ENCODE measurements at places on chromosomes 5 and 9.
A peak's percentile ranks its signal among the peaks of the same experiment; 100 is the strongest.

GRCh38 chr9:108787690-108788048 is 68.1 kb downstream of the ACTL7B start:
- DNase-seq: peak; percentile 67

GRCh38 chr9:69168709-69169217 is 5.3 kb upstream of the TJP2 start:
- DNase-seq: no peak

- DNase-seq: no peak
Measured at GRCh38 chr5:58958701-58959100, 375.8 kb downstream of the RAB3C start.

- DNase-seq: no peak
Measured at GRCh38 chr5:1895739-1896420, 13.2 kb upstream of the IRX4 start.

DNA sequence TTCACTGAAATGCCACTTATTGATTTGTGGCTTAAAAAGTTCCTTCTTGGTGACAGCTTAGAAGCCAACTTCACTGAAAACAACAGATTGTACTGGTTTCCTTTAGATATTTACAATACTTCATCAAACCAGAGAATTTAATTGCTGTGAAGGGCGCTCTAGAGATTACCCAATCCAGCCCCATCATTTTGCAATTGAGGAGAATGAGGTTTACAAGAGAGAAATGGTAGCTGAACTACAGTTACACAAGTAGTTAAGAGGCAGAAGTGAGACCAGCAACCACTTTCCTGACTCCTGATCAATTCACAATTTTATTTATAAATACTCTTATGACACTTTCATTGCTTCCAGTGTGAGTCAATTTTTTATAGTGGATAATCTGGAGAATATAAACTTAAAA is 103.5 kb upstream of the APC start:
- DNase-seq: no peak

- DNase-seq: no peak
Measured at GRCh38 chr5:163531272-163531671, 25.9 kb downstream of the MAT2B start.

DNA sequence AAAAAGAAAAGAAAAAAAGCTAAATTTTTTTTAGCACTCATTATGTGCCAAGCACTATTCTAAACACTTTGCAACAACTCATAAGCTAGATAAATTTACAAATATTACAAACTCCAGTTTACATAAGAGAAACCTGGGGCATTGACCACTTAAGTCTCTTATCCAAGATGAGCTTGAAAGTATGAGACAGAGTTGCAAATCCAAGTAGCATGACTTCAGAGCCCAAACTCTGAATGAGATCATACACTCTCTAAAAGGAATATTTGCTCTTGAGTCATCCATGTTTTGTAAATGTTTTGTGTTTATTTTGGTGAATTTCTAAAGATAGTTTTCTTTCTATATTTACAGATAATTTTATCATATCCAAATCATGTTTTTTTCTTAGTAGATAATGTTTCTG is 4.0 kb upstream of the SHOC1 start:
- no peak for DNase-seq

DNA sequence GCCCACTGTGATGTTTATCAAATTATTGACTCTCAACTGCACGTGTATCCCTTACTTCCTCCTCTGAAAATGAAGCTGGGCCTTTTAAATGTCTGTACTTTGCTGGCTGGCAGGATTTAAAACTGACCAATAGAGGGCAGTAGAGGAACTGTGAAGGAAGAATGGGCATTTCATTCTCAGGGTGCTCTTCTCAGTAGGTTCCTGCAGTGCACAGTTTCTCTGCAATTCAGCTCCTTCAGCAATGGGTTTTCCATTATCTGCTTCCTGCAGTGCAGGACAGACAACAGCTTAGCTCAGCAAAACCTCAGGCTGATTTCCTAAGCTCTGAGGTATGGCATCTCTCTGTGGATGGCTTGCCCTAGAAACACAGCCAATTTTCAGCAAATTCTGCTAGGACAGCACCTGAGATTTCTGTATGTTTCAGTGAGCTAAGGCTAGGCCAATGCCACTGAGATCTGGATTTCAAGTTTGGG is 298.4 kb upstream of the PRDM9 start:
- peak; percentile 71 for DNase-seq

DNA sequence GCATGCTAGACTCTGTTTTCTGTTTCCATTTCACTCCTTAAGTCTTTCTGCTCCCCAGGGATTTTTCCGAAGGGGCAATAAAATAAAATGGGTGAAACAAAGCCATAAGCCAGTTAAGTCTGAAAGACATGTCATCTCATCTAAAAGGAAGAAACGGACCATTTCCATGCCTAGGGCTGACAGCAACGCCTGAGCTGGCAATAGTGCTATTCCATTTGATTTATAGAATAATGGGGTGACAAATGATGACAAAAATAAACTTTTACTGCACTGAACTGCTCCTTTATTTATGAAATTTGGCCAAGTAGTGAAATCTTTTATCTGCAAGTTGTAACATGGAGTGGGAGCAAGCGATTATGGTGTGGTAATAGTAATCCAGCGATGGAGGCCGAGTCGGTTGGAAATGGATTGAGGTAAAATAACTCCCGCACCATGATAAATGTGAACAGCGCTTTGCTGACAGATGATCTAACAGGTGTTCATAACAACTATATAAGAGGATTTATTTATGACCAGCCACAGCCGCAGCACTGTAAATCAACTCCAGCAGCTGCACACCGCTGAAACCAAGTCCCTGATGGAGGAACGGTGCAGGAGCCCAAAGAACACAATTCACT is 219.8 kb upstream of the TBCA start:
- no peak for DNase-seq

DNA sequence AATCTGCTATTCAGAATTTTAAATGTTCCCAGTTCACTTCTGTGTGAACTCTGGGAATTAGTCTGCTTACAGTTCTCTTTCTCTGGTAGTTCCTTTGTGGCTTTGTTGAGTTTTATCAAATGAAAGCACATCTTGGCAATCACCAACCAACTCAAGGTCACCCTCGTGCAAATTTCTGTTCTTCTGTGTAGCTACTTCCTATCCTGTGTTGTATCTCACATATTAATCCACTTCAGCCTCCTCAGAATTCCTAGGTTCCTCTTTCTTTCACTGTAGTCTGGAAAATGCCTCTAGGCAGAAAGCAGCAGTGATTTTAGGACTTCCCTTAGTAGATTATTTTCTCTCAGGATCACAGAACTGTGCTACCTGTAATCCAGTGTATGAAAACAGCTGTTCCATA is 100.3 kb downstream of the AUH start:
- DNase-seq: no peak

Measured in NCI-H2171 (cell line).